ENCODE measurements at places on chromosomes 4 and X. TPM values are rescaled to one million over a fixed set of nuclear protein-coding genes. Genes with fewer than 3 reads are reported as not detected.

DNA sequence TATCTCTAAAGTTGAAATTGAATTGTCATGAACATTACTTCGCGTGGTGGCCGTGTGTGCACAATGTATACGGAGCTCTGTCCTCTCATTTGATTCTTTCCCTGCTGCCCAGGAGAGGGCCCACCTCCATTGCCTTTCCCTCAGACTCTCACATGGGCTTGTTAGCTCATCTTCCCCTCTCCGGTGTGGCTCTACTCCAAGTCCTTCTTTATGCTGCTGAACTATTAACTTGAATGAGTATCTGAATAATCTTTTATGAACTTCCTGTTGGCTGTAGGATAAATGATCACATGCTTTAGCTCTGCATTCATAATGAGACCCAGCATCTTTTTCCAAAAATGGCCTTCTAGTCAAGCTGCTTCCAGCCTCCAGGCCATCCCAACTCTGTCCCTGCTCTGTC is 68.8 kb upstream of the CLNK start:
- DNase-seq: no peak
- no peaks in the 10 kb centered on the region for H3K36me3 ChIP-seq
- H3K4me1 ChIP-seq: no peaks in the 10 kb centered on the region
- peaks cover 3% of the 10 kb centered on the region for H3K27me3 ChIP-seq
- no peak overlapping the region for H3K27ac ChIP-seq

GRCh38 chr4:8171266-8171665 is 12.7 kb upstream of the ABLIM2 start:
- peaks cover 6% of the 10 kb centered on the region for H3K27me3 ChIP-seq
- H3K4me1 ChIP-seq: peaks cover 5% of the 10 kb centered on the region
- H3K36me3 ChIP-seq: no peaks in the 10 kb centered on the region
- no peak overlapping the region for H3K4me3 ChIP-seq
- no peak overlapping the region for H3K27ac ChIP-seq
- DNase-seq: no peak

- no peak for DNase-seq
- H3K27me3 ChIP-seq: no peaks in the 10 kb centered on the region
- H3K36me3 ChIP-seq: peaks cover 20% of the 10 kb centered on the region
- H3K4me3 ChIP-seq: no peak overlapping the region
These were observed 44.0 kb upstream of the TLR2 start for GRCh38 chr4:153639833-153640802.

DNA sequence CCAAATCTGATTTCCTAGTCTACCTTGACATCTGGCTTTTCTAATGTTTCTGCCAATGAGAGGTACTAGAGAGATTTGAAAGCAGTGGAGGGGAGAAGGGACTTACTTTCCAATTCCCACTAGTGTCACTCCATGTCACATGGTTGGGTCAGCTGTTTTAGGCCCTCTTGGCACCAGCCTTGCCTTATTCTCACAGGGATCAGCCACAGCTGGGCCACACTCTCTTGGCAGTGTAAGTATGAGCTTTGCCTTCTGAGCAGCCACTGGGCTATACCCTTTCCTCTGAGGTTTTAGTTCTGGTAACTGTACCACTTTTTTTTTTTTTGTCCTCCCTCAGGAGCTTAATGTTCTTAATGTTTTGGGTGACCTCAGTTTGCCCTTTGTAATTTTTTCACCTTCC is 10.2 kb upstream of the ADH1C start:
- no peaks in the 10 kb centered on the region for H3K36me3 ChIP-seq
- H3K27me3 ChIP-seq: peaks cover 2% of the 10 kb centered on the region
- H3K4me1 ChIP-seq: no peaks in the 10 kb centered on the region
- no peak overlapping the region for H3K27ac ChIP-seq

ABCG2 gene
- 0.54 TPM for total RNA-seq

DNA sequence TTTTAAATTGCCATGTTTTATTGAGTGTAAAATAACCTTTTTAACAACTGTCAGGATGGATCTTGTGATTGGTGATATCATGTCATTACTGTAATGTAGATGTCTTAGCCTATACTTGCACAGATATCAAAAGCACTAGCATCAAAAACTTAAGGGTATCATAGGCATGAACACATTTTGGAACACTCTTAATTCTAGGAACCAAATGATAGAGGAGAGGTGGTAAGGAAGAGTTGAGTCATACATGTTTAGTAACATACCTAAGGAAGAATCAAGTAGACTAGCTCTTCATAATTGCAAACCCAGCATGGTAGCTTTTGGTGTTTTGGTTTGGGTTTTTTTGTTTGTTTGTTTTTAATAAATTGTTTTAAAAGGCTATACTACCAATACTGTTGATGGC is 43.4 kb downstream of the SMARCAD1 start:
- H3K36me3 ChIP-seq: peaks cover 29% of the 10 kb centered on the region
- H3K27me3 ChIP-seq: no peaks in the 10 kb centered on the region
- no peak for DNase-seq
- no peak overlapping the region for H3K4me3 ChIP-seq
- H3K4me1 ChIP-seq: peaks cover 5% of the 10 kb centered on the region

DNA sequence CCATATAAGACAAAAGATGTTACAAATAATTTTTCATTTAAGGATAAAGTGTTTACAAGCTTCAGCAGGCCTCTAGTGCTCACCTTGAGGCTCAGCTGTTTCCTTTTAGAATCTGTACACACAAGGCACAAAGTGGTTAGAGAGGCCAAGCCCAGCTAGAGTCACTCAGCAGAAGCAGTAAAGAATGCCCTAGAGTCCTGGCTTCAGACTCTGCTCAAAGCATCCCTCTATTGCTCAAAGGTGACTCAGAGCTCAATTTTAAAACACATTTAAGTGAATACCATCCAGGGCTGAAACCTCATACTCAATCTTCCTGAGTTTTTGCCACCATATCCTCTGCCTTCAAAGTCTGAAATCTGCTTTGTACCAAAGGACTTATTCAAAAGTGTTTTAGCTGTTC is 22.6 kb upstream of the PHF8 start:
- no peaks in the 10 kb centered on the region for H3K36me3 ChIP-seq
- no peaks in the 10 kb centered on the region for H3K4me1 ChIP-seq
- no peak overlapping the region for H3K4me3 ChIP-seq
- no peak for DNase-seq
- H3K27ac ChIP-seq: no peak overlapping the region
- no peaks in the 10 kb centered on the region for H3K27me3 ChIP-seq

DNA sequence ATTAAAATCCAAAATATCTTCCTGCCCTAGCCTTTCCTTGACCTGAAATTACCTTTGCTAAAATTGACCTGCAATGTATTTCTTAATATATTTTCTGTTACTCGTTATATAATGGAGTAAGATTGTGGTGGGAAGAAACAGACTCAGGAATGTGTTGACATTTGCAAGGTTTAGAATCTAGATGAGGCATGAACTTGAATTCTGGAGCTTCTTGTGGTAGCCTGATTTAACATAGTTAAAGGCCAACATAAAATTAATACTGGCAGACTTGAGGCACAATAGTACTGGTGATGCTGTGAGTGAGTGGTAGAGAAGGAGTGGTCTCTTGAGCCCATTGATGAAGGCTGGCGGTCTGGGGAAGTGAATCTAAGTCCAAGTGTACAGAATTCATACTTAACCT is 197.9 kb upstream of the SPRY1 start:
- H3K27ac ChIP-seq: no peak overlapping the region
- H3K36me3 ChIP-seq: peaks cover 3% of the 10 kb centered on the region
- no peaks in the 10 kb centered on the region for H3K27me3 ChIP-seq
- no peak overlapping the region for H3K4me3 ChIP-seq

GRCh38 chrX:40303256-40304077 is 205.7 kb upstream of the BCOR start:
- no peak overlapping the region for H3K27ac ChIP-seq
- no peak overlapping the region for H3K4me3 ChIP-seq
- DNase-seq: peak; percentile 35
- peaks cover 21% of the 10 kb centered on the region for H3K4me1 ChIP-seq
- H3K36me3 ChIP-seq: no peaks in the 10 kb centered on the region
- H3K27me3 ChIP-seq: peaks cover 2% of the 10 kb centered on the region

DNA sequence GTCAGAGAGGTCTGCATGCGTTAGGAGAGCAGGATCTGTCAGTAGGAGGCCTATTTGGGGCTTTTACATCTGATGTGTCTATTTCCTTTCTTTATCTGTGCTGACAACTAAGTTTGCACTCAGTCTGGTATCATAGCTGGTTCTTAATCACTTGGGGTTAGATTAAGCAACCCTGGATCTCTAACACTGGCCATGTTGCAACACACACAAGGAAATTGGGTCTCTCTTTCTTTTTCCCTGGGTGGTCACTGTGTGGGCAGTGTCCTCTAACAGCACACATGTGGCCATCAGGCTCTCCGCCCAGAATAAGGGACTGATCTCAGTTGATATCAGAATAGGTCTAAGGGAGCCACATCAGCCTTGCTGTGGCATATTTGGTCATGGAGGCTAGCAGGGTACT is 38.9 kb downstream of the IGFBP7 start:
- no peaks in the 10 kb centered on the region for H3K4me1 ChIP-seq
- DNase-seq: no peak
- no peak overlapping the region for H3K27ac ChIP-seq
- no peak overlapping the region for H3K4me3 ChIP-seq
- no peaks in the 10 kb centered on the region for H3K36me3 ChIP-seq
- peaks cover 5% of the 10 kb centered on the region for H3K27me3 ChIP-seq

DNA sequence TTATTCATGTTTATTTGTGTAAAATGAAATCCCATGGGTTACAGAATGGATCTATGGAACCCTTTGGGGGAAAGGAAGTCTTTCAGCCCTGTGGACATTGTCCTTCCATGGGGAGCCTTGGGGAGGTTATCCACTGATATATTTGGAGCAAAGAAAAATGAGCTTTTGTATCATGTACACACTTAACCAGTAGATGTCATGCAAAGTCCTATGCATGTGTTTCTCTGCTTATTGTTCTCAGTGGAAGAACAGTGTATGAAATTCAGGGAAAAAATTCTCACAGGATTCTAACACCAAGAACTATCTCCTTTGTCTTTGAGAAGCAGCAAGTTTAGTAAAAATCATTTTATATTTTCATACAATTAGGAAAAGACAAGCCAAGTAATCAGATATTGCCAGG is 105.3 kb downstream of the DTHD1 start:
- no peaks in the 10 kb centered on the region for H3K27me3 ChIP-seq
- peaks cover 19% of the 10 kb centered on the region for H3K4me1 ChIP-seq
- no peak for DNase-seq
- H3K4me3 ChIP-seq: no peak overlapping the region
- H3K36me3 ChIP-seq: no peaks in the 10 kb centered on the region

GRCh38 chr4:62414563-62414962 is 1214.4 kb downstream of the ADGRL3 start:
- H3K27me3 ChIP-seq: no peaks in the 10 kb centered on the region
- no peaks in the 10 kb centered on the region for H3K4me1 ChIP-seq
- no peaks in the 10 kb centered on the region for H3K36me3 ChIP-seq
- H3K4me3 ChIP-seq: no peak overlapping the region
- no peak overlapping the region for H3K27ac ChIP-seq

DNA sequence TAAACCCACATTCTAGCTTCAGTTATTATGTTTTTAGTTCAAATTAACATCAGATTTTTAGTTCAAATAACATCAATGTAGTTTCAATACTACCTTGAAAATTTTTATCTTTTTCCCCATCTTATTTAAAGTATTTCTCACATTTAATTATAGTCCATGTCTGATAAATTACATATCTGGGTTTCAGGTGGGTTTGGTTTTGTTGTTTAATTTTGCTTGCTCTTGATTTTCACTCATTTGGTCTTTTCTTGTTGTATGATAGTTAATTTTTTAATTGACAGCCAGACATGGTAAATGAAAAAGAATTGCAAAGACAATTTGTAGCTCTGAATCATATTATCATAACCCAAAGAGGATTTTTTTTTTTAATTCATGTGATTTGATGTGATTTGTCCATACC is 41.9 kb downstream of the GYG2 start:
- H3K4me3 ChIP-seq: no peak overlapping the region
- peaks cover 2% of the 10 kb centered on the region for H3K27me3 ChIP-seq
- no peak for DNase-seq
- no peaks in the 10 kb centered on the region for H3K36me3 ChIP-seq
- H3K4me1 ChIP-seq: no peaks in the 10 kb centered on the region

DNA sequence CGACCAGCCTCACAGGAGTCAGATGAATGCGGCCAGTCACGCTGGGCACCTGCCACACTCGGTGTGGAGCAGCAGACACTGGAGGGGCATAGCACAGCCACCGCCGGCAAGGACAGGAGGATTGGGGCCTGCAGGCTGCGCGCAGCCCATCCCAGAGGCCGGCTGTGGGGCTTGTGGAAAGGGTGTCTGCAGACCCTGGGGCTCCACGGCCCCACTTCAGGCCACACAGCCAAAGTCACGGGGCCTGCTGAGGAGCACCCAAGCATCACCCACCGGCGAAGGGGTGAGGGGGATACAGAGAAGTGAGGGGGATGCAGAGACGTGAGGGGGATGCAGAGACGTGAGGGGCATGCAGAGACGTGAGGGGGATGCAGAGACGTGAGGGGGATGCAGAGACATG is 70.1 kb downstream of the FAM53A start:
- no peak overlapping the region for H3K27ac ChIP-seq
- H3K36me3 ChIP-seq: no peaks in the 10 kb centered on the region
- no peaks in the 10 kb centered on the region for H3K27me3 ChIP-seq
